ENCODE measurements at places on chromosomes 4 and X. TPM values are rescaled to one million over a fixed set of nuclear protein-coding genes. Genes with fewer than 3 reads are reported as not detected.

AMOT gene
- polyA plus RNA-seq: 3.2 TPM

GRCh38 chr4:108561116-108561515 is 59.3 kb upstream of the RPL34 start:
- no peak overlapping the region for H3K4me3 ChIP-seq
- H3K27me3 ChIP-seq: no peaks in the 10 kb centered on the region
- H3K4me1 ChIP-seq: no peaks in the 10 kb centered on the region
- H3K36me3 ChIP-seq: no peaks in the 10 kb centered on the region

GRCh38 chr4:110294165-110294564 is 95.8 kb upstream of the ELOVL6 start:
- H3K4me3 ChIP-seq: no peak overlapping the region
- no peaks in the 10 kb centered on the region for H3K36me3 ChIP-seq
- no peaks in the 10 kb centered on the region for H3K27me3 ChIP-seq

DNA sequence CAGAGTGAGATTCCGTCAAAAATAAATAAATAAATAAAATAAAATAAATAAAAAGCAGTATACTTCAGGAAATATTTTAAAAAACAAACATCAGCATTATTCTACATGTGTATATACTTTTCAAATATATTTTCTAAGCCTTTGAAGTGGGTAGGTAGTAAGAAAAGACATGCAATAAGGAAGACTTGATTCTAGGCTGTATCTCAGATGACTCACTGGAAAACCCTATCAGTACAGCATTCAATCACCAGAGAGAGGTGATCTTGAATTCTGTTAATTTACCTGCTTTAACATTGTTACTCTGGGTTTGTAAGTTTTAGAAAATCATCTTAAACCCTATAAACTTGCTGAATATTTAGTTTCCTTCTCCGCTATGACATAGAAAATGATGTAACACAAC is 106.6 kb upstream of the NAP1L5 start:
- no peak overlapping the region for H3K27ac ChIP-seq
- DNase-seq: no peak
- H3K4me3 ChIP-seq: no peak overlapping the region

MAP7D2 gene
- polyA plus RNA-seq: 0.62 TPM

DNA sequence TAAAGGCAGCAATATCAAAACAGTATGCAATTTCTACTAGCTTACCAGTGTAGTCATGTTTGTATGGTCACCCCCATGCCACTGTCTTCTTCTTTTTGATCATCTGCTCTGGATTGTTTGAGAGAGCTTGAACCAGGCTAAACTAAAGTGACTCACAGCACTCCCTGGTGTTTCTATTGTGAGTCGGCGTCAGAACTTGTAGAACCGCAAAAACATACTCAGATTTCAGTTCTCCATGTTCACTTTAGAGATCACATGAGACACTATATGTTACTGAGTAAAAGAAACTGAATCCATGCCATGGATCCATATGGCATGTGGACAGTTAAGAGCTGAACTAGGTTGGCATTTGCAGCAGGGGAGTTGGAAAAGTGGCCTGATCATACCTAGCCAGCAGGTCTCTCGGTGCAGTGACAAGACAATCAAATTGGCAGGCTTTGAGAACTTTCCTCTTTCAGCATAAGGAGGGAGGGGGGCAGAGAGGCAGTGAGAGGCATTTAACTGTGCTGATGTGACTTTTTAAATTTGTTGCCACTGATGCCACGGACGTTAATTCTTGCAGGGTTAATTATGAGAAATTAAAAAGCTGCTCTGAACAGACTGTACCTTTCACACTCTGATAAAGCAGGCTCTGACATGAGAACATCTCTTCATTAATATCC is 88.4 kb downstream of the AFF2 start:
- no peaks in the 10 kb centered on the region for H3K27me3 ChIP-seq
- no peak for DNase-seq
- H3K4me1 ChIP-seq: no peaks in the 10 kb centered on the region
- no peak overlapping the region for H3K27ac ChIP-seq
- H3K36me3 ChIP-seq: no peaks in the 10 kb centered on the region
- H3K4me3 ChIP-seq: no peak overlapping the region

DCAF4L1 gene
- polyA plus RNA-seq: 0.07 TPM

- no peaks in the 10 kb centered on the region for H3K36me3 ChIP-seq
- no peak for DNase-seq
- no peak overlapping the region for H3K27ac ChIP-seq
- no peak overlapping the region for H3K4me3 ChIP-seq
Observed at GRCh38 chrX:29488919-29489318, 726.4 kb upstream of the MAGEB2 start.

- H3K27ac ChIP-seq: no peak overlapping the region
- H3K36me3 ChIP-seq: no peaks in the 10 kb centered on the region
- no peak overlapping the region for H3K4me3 ChIP-seq
- H3K27me3 ChIP-seq: no peaks in the 10 kb centered on the region
- no peaks in the 10 kb centered on the region for H3K4me1 ChIP-seq
Observed at GRCh38 chrX:155857561-155857960, 23.6 kb upstream of the VAMP7 start.

- no peaks in the 10 kb centered on the region for H3K27me3 ChIP-seq
- H3K36me3 ChIP-seq: no peaks in the 10 kb centered on the region
- H3K4me1 ChIP-seq: peaks cover 13% of the 10 kb centered on the region
- no peak overlapping the region for H3K4me3 ChIP-seq
- no peak for DNase-seq
- no peak overlapping the region for H3K27ac ChIP-seq
Observed at GRCh38 chr4:3529363-3529762, 2.9 kb downstream of the LRPAP1 start.

SLITRK4 gene
- polyA plus RNA-seq: 5.9 TPM

DNA sequence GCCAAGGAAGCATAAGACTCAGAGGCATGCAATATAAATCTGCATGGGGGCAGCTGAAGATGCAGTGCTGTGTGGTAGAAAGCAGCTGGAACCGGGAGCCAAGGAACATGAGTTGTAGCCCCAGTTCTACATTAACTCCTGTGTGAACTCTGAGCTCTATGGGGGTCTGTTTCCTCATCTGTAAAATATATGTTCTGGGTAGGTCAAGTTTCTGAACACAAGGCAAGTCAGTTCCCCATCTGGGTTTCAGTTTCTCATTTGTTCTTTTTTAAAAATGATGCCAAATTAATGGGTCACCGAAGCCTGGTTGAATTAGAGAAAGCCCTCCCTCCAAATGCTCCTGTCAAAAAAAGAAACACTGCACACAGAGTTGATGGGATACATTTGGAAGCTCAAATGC is 24.0 kb downstream of the UNC5C start:
- no peaks in the 10 kb centered on the region for H3K4me1 ChIP-seq
- no peak overlapping the region for H3K27ac ChIP-seq
- DNase-seq: no peak

GRCh38 chr4:42396752-42397634 is at the start of gene SHISA3:
TSS of gene SHISA3 (plus strand) at chr4:42397488. CDS start at chr4:42398057, 569 bp downstream.
- H3K27me3 ChIP-seq: no peaks in the 10 kb centered on the region
- H3K4me3 ChIP-seq: peak within 1 kb of the TSS; percentile 18
- DNase-seq: no peak
- H3K27ac ChIP-seq: no peak within 1 kb of the TSS
- H3K4me1 ChIP-seq: peaks cover 2% of the 10 kb centered on the region
- H3K36me3 ChIP-seq: no peaks in the 10 kb centered on the region

FGB gene
- polyA plus RNA-seq: not detected

- H3K27me3 ChIP-seq: no peaks in the 10 kb centered on the region
- H3K4me1 ChIP-seq: no peaks in the 10 kb centered on the region
- H3K27ac ChIP-seq: no peak overlapping the region
Observed at GRCh38 chr4:105542039-105542438, 10.4 kb upstream of the ARHGEF38 start.

FATE1 gene
- not detected for polyA plus RNA-seq

DNA sequence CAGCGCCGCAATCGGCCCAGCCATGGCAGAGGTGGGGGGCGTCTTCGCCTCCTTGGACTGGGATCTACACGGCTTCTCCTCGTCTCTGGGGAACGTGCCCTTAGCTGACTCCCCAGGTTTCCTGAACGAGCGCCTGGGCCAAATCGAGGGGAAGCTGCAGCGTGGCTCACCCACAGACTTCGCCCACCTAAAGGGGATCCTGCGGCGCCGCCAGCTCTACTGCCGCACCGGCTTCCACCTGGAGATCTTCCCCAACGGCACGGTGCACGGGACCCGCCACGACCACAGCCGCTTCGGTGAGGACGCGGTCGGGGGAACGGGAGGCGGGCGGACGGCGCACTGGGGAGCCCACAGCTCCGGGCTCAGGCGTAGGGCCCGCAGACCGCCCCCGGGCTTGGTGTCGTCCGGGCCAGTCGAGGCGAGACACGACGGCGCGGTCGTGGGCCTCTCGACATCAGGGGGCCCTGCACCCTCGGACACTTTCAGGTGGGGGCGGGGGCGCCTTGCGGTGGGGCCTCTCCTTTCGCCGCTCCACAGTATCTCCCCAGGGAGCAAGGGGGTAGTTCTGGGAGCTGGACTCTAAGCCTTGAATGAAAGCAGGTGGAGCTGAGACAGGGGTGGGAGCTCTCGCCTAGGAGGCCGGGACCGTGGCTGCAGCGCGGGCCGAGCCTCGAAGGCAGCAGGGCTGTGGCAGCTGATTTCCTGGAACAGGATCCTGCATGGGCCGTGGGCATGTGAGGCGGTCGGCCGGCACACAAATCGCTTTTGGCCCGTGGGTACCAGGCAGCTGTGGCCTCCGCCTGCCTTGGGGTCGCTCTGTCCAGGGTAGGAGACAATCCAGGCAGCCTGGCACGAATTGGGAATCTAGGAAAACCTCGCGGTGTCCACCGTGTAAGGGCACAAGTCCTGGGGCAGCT is 722 bp downstream of the FGF16 start:
- no peak overlapping the region for H3K4me3 ChIP-seq
- no peak for DNase-seq
- no peaks in the 10 kb centered on the region for H3K36me3 ChIP-seq
- H3K27me3 ChIP-seq: no peaks in the 10 kb centered on the region
- no peak overlapping the region for H3K27ac ChIP-seq
- no peaks in the 10 kb centered on the region for H3K4me1 ChIP-seq

GRCh38 chr4:13577660-13578059 is 33.4 kb upstream of the NKX3-2 start:
- no peak overlapping the region for H3K4me3 ChIP-seq
- H3K4me1 ChIP-seq: peaks cover 5% of the 10 kb centered on the region
- H3K36me3 ChIP-seq: no peaks in the 10 kb centered on the region
- no peaks in the 10 kb centered on the region for H3K27me3 ChIP-seq

CNKSR2 gene
- 1.5 TPM for polyA plus RNA-seq

DNA sequence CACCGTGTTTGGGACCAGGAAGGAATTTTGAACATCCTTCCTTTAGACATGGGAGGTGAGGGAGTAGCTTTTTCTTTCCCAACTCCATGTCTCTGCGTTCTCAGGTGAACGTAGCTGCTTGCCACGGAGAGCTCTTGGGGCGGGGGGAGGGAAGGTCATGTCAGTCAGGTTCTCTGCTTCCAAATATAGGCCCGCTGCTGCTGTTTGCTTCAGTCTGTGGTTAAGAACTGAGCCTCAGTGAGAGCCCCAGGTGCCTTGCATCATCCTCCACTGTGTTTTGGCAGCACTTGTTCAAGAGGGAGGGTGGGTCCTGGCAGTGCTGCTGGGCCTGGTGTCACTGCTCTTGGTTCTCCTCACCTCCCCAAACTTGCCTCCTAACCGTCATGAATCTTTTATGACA is 46.5 kb downstream of the HADH start:
- no peak overlapping the region for H3K4me3 ChIP-seq
- H3K27me3 ChIP-seq: no peaks in the 10 kb centered on the region
- H3K36me3 ChIP-seq: no peaks in the 10 kb centered on the region
- H3K27ac ChIP-seq: no peak overlapping the region
- H3K4me1 ChIP-seq: no peaks in the 10 kb centered on the region
- DNase-seq: no peak

GRCh38 chr4:75698162-75698962 is 25.2 kb upstream of the G3BP2 start:
- no peak overlapping the region for H3K4me3 ChIP-seq
- H3K27me3 ChIP-seq: no peaks in the 10 kb centered on the region
- H3K4me1 ChIP-seq: no peaks in the 10 kb centered on the region
- no peak for DNase-seq
- no peak overlapping the region for H3K27ac ChIP-seq
- no peaks in the 10 kb centered on the region for H3K36me3 ChIP-seq

DNA sequence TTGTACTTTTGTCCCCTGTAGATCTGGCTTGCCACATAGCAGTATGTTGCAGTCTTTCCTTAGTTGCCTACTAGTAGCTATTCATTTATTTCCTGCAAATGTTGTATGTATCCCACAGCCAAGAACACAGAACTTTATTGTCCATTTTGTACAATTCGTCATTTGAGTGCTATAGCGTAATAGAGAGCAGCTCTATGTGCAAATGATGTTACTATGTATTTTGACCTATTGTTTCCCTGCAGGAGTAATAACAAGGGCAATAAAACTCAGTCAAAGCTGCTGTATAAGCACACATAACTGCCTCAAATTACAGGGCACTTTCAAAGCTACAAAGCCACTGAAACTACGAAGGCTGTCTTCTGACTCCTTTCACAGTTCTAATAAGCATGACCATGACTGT is 48.1 kb downstream of the NRK start:
- no peak overlapping the region for H3K4me3 ChIP-seq
- no peaks in the 10 kb centered on the region for H3K4me1 ChIP-seq
- DNase-seq: no peak
- no peaks in the 10 kb centered on the region for H3K36me3 ChIP-seq
- no peaks in the 10 kb centered on the region for H3K27me3 ChIP-seq

- no peak overlapping the region for H3K4me3 ChIP-seq
- no peaks in the 10 kb centered on the region for H3K27me3 ChIP-seq
- H3K27ac ChIP-seq: no peak overlapping the region
- H3K4me1 ChIP-seq: peaks cover 5% of the 10 kb centered on the region
- no peaks in the 10 kb centered on the region for H3K36me3 ChIP-seq
Observed at GRCh38 chr4:189767941-189768340, 172.7 kb upstream of the FRG1 start.

CXCL5 gene
- polyA plus RNA-seq: 0.27 TPM

DNA sequence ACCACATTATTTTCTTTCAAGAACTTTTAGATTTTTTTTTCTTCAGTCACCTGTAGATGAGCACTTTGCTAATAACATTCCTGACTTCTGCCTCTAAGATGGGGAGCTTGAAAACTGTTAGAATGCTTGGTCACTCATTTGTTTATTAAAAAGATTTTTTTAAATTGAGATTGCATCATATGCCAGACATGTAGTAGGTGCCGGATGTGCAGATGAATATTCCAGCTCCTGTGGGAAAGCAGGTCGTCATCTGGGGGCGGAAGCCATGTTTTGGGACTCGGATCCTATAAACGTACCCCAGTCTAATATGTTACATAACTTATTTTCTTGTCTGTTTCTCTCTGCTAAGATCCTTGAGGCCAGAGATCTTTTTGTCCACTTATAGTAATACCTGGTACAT is 236.8 kb downstream of the ARHGAP10 start:
- H3K4me1 ChIP-seq: peaks cover 4% of the 10 kb centered on the region
- no peak overlapping the region for H3K4me3 ChIP-seq
- no peaks in the 10 kb centered on the region for H3K36me3 ChIP-seq
- H3K27ac ChIP-seq: no peak overlapping the region
- no peak for DNase-seq
- H3K27me3 ChIP-seq: no peaks in the 10 kb centered on the region

GRCh38 chr4:157527954-157528353 is 307.4 kb downstream of the GRIA2 start:
- no peaks in the 10 kb centered on the region for H3K36me3 ChIP-seq
- H3K4me1 ChIP-seq: no peaks in the 10 kb centered on the region
- H3K27ac ChIP-seq: no peak overlapping the region
